ENCODE measurements at places on chromosomes 13 and 19. TPM values are rescaled to one million over a fixed set of nuclear protein-coding genes. Genes with fewer than 3 reads are reported as not detected.

- peak; percentile 7 for DNase-seq
Measured at GRCh38 chr13:106010836-106011235, 524.6 kb downstream of the EFNB2 start.

- DNase-seq = peak; percentile 37
Measured at GRCh38 chr13:50731400-50731799, 112.1 kb downstream of the DLEU7 start.

- DNase-seq = no peak
Measured at GRCh38 chr13:97798171-97798821, 155.2 kb upstream of the IPO5 start.

- DNase-seq = no peak
Measured at GRCh38 chr13:73971481-73971880, 162.7 kb downstream of the KLF12 start.

- no peak for DNase-seq
Measured at GRCh38 chr13:72760189-72760588, 21.5 kb downstream of the DIS3 start.

DNA sequence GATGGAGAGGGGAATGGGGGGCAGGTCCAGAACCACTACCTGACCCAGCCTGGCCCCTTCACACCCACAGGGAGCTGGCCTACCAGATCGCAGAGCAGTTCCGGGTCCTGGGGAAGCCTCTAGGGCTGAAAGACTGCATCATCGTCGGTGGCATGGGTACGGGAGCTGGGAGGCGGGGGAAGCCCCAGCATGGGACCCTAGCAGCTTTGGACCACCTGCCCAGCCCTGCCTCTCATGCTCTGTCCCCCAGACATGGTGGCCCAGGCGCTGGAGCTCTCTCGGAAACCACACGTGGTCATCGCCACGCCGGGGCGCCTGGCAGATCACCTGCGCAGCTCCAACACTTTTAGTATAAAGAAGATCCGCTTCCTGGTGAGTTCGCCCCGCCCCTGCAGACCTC, 2.1 kb downstream of the DDX49 start:
- DNase-seq = no peak

UPK1A gene
- not detected for total RNA-seq

RASIP1 gene
- 0.34 TPM for total RNA-seq
